ENCODE measurements at places on chromosomes 13 and 19. TPM values are rescaled to one million over a fixed set of nuclear protein-coding genes. Genes with fewer than 3 reads are reported as not detected.

DNA sequence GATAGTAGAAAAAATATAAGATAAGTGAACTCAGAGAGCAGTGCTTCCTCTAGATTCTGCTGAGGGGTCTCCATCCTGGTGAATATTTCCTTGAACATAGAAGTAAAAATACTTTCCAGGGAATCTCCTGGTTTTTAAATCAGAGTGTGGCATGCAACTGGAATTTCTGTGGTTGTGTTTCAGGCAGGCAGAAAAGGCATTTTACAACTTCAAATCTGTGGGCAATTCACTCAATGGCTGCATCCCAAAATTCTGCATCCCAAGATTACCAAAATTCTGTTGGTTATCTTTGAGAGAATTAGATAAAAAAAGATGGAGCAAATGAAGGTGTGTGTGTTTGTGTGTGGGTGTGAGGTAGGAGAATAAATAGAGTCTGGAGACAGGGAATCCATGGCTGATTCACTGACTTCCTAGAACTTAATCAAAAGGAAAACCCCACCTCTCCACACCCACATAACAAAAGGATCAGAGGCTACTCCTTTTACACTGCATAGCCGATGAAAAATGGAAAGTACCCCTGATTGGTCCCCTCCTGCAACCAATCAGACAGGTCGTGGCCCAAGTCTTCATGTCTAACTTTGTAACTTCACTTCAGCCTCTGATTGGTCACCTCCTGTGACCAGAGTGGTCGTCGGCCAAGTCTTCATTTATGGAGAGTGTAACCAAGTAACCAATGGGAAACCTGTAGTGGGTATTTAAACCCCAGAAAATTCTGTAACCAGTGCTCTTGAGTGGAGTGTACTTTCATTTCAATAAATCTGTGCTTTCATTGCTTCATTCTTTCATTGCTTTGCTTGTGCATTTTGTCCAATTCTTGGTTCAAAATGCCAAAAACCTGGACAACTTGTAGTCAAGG lies 112.8 kb downstream of the DLEU7 start:
- peaks cover 2% of the 10 kb centered on the region for H3K27me3 ChIP-seq
- H3K4me3 ChIP-seq, result no peak overlapping the region
- no peak for DNase-seq
- H3K4me1 ChIP-seq, result no peaks in the 10 kb centered on the region
- no peaks in the 10 kb centered on the region for H3K36me3 ChIP-seq

The VSTM1 gene
- not detected for total RNA-seq

GRCh38 chr13:71879129-71879535 lies 12.1 kb upstream of the DACH1 start:
- H3K27me3 ChIP-seq, result peaks cover 9% of the 10 kb centered on the region
- no peak overlapping the region for H3K4me3 ChIP-seq
- peak; percentile 8 for DNase-seq

DNA sequence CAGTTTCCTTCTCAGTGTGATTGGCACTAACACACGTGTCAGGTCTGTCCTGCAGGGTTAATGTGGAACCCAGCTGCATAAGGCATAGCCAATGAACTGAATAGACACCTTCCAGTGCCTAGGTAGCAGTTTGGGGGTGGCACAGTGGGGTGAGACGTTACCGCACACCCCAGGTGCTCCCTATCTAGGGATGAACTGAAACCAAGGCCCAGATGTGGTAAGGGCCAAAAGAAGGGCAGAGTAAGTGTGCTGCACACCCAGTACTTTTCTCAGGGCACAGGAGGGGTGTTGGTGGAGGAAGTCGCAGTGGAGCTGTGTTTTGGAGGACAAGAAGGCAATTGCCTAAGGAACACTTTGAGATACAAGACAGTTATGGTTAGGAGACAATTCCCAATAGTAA lies 317.9 kb upstream of the TSHZ3 start:
- peaks cover 2% of the 10 kb centered on the region for H3K27me3 ChIP-seq
- no peak overlapping the region for H3K27ac ChIP-seq
- H3K36me3 ChIP-seq, result no peaks in the 10 kb centered on the region
- DNase-seq, result no peak
- no peak overlapping the region for H3K4me3 ChIP-seq

DNA sequence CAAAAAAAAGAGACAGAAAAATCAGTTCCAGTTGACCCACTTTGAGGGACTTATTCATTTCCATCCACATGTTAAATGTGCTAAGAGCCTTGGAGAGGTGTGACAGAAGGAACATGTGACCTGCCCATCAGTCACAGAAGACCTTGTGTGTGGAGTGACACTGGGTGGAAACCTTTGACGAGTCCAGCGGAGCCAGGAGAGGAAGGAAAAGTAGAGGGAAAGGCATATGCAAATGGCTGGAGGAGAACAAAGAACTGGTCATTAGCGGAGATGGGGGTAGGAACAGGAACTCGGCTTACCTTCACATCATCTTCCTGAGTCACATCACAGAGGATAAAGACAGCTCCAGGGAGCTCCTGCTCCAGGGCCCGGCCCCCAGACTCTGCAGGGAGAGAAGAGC lies 2.3 kb downstream of the HSD17B14 start:
- DNase-seq, result no peak
- no peaks in the 10 kb centered on the region for H3K36me3 ChIP-seq
- H3K4me1 ChIP-seq, result peaks cover 20% of the 10 kb centered on the region
- H3K4me3 ChIP-seq, result no peak overlapping the region

The GADD45GIP1 gene
- total RNA-seq, result 27.4 TPM

The FUT3 gene
- not detected for total RNA-seq

Measured in activated naive CD4-positive, alpha-beta T cell treated with anti-CD3 and anti-CD28 coated beads for 36 hours (primary cell).